Type B pancreatic cell (in vitro differentiated cells): ENCODE measurements at places on chromosomes 7 and 10.
A peak's percentile ranks its signal among the peaks of the same experiment; 100 is the strongest.

DNA sequence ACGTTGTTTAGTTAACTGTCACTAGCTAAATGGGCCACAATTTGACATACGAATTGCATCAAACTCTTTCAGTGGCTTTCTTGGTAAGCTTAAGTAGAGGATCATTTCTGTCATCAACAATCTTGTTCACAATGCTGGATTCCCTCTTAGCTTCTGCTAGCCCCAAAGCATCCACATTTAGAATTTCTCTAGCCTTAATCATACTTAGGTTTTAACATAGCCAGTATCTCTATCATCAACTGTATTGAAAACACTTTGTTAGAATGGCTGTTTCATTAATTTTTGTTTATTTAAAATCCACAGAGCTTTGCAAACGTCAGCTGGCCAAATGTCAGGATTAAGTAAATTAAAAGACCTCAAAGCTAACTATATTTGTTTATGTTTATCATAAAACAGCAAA is 41.1 kb downstream of the ABRAXAS2 start:
- no peak overlapping the region for H3K27ac ChIP-seq
- no peak overlapping the region for H3K4me3 ChIP-seq
- H3K4me1 ChIP-seq, result no peaks in the 10 kb centered on the region
- no peaks in the 10 kb centered on the region for H3K27me3 ChIP-seq
- no peak for DNase-seq

GRCh38 chr10:48941427-48942075 is 1.9 kb upstream of the LRRC18 start:
- H3K27ac ChIP-seq, result no peak overlapping the region
- peaks cover 7% of the 10 kb centered on the region for H3K27me3 ChIP-seq
- peak; percentile 43 for DNase-seq
- H3K4me1 ChIP-seq, result peaks cover 5% of the 10 kb centered on the region
- H3K4me3 ChIP-seq, result no peak overlapping the region
- H3K36me3 ChIP-seq, result no peaks in the 10 kb centered on the region

GRCh38 chr10:3487228-3487627 is 297.8 kb downstream of the KLF6 start:
- H3K27ac ChIP-seq, result no peak overlapping the region
- no peaks in the 10 kb centered on the region for H3K27me3 ChIP-seq
- DNase-seq, result no peak
- peaks cover 5% of the 10 kb centered on the region for H3K36me3 ChIP-seq
- H3K4me3 ChIP-seq, result no peak overlapping the region

DNA sequence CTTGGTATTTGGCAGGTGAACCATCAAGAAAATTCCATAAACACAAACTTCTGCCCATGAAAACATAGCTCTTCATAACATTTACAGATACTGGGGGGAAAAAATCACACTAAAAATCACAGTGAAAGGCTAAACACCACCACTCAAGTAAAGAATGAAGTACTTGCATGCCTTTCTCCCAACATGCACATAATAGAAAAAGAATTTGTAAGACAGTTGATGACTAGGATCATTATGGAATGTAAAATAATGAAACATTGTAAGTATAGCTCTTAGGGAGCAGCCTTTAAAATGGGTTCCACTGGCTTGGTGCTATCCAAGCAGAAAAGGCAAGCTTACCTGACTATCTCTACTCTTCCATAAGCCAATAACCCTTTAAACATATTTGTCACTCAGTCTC is 299.9 kb upstream of the LRRN3 start:
- H3K4me1 ChIP-seq, result no peaks in the 10 kb centered on the region
- H3K27me3 ChIP-seq, result no peaks in the 10 kb centered on the region
- DNase-seq, result no peak
- no peak overlapping the region for H3K27ac ChIP-seq
- H3K36me3 ChIP-seq, result no peaks in the 10 kb centered on the region

DNA sequence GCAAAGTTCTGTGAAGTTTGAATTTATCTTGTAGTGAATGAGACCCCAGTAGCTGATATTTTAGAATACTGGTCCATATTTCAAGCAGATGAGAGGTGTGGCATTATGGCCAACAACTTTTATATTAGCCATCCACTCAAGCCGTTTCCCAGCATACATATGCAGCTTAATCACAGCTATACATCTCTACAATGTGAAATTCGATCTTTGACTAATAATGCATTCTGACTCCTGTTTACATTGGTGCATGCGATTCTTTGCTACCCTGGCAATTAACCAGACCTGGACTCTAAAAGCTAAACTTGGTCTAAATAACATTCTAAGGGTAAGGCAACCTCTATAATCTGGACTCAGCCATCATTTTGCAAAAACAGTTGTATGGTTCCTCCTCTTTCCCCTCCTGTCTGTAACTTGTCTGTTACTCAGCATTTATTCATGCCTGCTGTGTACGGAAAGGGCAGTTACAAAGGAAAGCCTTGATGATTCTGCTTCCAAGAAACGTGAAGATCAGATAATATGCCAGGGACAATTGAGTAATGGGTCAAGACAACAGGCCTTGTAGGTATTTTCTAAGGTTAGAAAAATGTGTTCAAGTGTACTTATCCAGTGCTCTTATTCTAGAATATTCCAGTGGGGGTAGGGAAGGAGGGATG is 50.6 kb downstream of the PNLIPRP2 start:
- no peak overlapping the region for H3K27ac ChIP-seq
- peaks cover 8% of the 10 kb centered on the region for H3K36me3 ChIP-seq
- H3K4me1 ChIP-seq, result peaks cover 21% of the 10 kb centered on the region
- H3K4me3 ChIP-seq, result peak overlapping the region; percentile 85

DNA sequence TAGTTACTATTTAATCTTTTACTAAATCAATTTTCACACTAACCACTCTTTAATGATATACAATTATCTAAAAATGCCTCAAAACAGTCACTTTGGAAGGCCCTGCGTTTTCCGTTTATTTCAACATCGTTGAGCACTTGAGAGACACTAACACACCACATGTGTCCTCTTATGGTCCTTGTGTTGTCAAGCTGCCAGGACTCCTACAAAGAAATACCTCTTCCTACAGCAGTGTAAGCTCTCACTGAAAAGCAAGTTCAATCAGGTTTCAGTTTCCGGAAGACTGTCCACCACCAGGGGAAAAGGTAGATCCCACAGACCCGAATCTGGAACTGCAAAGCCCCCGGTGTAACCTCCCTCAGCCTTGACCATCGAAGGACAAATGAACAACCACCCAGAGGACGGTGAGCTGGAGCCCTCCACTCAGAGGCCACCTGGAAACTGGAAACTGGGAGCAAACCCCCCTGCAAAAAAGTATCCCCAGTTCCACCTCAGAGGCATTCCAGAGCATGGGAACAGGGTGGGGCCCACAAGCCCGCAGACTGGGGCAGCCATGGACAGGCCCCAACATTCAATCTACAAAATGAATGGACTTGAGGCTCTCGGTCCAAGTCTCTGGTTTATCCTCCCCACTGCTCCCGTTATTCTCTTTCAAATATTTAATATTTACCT is 37.6 kb downstream of the KCNH2 start:
- DNase-seq, result peak; percentile 39
- H3K4me1 ChIP-seq, result peaks cover 10% of the 10 kb centered on the region
- peaks cover 11% of the 10 kb centered on the region for H3K27me3 ChIP-seq
- H3K36me3 ChIP-seq, result no peaks in the 10 kb centered on the region

GRCh38 chr10:80540136-80540535 is 2.4 kb downstream of the SH2D4B start:
- H3K27me3 ChIP-seq, result peaks cover 3% of the 10 kb centered on the region
- no peak overlapping the region for H3K27ac ChIP-seq

DNA sequence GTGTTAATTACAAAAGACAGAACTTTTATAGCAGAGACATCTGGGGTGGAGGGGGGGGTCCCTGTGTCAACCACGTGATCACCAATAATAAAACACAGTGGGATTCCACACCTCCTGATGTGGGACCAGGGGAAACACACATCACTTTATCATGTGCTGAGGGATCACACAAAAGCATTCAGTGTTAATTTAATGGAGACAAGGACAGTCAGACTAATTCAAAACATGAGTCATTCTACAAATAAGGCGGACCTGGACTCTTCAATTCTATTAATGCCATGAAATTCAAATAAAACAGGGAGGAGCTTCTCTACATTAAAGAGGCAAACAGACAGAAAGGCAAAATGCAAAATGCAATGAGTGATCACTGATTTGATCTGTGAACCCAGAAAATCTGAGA is 67.3 kb upstream of the PFKP start:
- no peaks in the 10 kb centered on the region for H3K36me3 ChIP-seq
- DNase-seq, result no peak
- H3K27me3 ChIP-seq, result peaks cover 20% of the 10 kb centered on the region
- H3K27ac ChIP-seq, result no peak overlapping the region

DNA sequence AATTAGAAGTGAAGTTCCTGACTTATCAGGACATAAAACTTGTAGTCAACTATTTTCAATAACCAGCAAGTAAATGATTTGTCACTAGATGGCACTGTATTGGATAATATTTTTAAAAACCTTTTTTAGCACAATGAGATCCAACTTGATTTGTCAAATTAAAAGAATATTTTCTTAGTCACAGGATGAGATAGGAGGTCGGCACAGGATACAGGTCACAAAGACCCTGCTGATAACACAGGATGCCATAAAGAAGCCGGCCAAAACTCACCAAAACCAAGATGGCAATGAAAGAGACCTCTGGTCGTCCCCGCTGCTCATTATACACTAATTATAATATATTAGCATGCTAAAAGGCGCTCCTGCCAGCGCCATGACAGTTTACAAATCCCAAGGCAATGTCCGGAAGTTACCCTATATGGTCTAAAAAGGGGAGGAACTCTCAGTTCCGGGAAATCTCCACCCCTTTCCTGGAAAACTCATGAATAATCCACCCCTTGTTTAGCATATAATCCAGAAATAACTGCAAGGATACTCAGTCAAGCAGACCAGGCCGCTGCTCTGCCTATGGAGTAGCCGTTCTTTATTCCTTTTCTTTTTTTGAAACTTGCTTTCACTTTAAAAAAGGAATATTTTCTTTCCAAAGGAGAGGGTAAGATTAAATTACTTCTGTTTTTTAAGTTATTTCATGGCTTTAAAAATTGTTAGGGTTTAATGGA is 255.7 kb upstream of the MKLN1 start:
- no peak overlapping the region for H3K27ac ChIP-seq
- no peak for DNase-seq
- peaks cover 9% of the 10 kb centered on the region for H3K4me1 ChIP-seq

DNA sequence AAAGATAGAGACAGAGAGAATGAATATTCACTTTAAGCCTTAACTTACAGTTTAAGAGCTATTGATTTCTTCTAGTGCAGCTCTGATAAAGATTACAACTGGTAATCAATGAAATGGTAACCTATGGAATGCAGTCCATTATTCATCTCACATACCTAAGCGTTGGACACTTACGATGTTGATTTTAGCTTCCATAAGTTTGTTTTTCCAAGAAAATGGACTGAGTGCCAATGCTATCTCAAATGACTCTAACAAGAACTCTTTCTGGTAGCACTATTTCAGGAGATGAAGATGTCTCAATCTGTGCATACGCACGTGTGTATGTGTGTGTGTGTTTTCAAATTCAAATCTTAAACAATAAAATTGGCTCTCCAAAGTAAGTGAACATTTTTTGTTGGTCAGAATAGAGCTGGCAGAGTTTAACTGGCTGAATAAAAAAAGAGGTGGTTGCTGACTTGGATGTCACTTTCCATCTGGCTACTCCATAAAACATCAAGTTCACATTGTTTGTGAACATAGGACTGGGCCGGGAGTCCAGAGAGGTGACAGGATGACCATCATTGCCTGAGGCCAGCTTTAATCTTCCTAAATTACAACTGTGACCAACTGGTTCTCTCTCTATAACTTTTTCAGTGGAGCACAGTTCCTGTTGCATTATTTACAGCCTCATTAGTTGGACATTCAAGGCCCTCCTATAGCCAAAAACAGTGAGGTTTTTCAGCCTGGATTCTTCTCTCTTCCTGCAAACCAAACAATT is 106.9 kb upstream of the CSTF2T start:
- no peak overlapping the region for H3K4me3 ChIP-seq
- no peaks in the 10 kb centered on the region for H3K36me3 ChIP-seq
- no peak overlapping the region for H3K27ac ChIP-seq
- peaks cover 3% of the 10 kb centered on the region for H3K27me3 ChIP-seq
- peaks cover 14% of the 10 kb centered on the region for H3K4me1 ChIP-seq

DNA sequence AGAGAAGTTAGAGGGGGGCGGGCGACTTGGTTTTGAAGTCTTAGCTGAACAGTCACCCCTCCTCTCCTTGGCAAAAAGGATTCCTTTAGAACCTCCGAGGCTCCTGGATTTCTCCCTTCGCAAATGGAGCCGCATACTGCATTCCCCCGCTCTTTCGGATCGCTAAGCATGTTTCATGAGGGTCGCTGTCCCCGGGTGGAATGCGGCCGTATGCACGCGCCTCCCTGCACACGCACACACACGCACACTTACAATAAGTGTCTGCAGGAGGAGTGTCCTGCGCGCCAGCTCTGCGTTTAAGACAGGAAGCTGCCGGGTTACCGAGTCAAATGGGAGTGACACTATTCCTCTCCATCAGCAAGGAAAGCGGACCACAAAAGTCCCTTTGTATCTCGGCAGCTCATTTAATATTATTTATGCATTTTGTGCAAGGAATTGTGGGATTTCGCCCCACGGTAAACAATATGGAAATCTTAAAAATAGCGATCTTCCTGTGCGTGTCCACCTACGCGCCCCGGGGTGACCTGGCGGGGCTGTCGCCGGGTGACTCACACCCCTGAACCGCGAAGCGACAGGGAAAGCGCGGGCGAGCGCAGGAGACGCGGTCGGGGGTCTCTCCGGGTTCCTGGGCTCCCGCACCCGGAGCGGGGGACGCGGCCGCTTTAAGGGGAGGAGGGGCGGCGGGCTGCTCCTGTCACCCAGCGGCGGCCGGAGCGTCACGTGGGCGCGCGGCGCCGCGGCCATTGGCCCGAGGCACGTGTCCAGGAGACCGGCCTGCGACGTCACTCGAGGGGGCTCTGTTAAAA is 988 bp upstream of the EN2 start:
- peak overlapping the region; percentile 84 for H3K4me3 ChIP-seq
- peaks cover 86% of the 10 kb centered on the region for H3K27me3 ChIP-seq
- H3K4me1 ChIP-seq, result no peaks in the 10 kb centered on the region
- peak; percentile 82 for DNase-seq

DNA sequence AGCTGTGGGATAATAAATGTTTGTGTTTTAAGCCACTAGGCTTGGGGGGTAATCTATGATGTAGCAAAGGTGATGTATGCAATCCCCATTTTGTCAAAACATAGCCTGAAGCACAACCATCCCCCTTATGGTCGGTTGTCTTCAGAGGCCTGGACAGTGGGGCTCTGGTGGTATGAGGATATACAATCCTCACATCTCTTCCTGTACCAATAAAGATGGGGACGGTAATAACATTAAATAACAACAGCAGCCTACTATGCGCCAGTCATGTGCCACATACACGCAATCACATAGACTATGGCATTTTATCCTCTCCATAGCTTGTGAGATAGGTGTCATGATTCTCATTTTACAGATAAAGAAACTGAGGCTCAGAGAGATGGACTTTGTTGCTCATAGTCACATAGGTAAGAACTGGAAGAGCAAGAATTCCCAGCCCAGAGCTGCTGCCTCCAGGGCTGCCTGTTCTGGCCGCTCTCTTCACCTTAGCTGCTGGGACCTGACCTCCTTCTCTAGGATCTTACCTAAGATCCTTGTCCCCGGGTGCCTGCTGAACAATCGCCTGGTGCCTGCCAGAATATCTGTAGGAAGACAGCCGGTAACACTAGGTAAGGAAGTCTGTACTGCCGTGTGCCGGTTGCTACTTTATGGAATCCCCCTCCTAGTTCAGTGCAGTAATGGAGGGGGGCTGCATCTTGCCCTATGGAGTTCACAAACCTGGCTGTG is 108.6 kb downstream of the ARHGAP22 start:
- H3K27me3 ChIP-seq, result peaks cover 9% of the 10 kb centered on the region
- H3K4me1 ChIP-seq, result peaks cover 5% of the 10 kb centered on the region
- no peak overlapping the region for H3K4me3 ChIP-seq
- no peak overlapping the region for H3K27ac ChIP-seq
